ENCODE measurements at places on chromosomes 3 and 15. TPM values are rescaled to one million over a fixed set of nuclear protein-coding genes. Genes with fewer than 3 reads are reported as not detected.
A peak's percentile ranks its signal among the peaks of the same experiment; 100 is the strongest.

- no peak for DNase-seq
- H3K36me3 ChIP-seq: no peaks in the 10 kb centered on the region
- H3K27ac ChIP-seq: no peak overlapping the region
- no peaks in the 10 kb centered on the region for H3K4me1 ChIP-seq
These were observed 646.2 kb downstream of the NTRK3 start for GRCh38 chr15:87610366-87610765.

DNA sequence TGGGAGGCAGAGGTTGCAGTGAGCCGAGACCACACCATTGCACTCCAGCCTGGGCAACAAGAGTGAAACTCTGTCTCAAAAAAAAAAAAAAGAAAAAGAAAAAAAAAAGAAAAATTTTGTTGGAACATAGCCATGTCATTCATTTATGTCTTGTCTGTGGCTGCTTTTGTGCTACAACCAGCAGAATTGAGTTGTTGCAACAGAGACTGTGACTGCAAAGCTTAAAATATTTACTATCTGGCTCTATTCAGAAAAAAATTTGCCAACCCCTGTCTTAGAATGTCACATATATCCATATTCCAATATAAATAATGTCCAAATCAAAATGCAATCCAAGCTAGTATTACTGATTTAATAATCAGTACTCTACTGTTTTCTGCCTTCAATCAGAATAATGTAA is 25.1 kb downstream of the CD80 start:
- H3K36me3 ChIP-seq: peaks cover 5% of the 10 kb centered on the region
- H3K27ac ChIP-seq: no peak overlapping the region
- H3K4me3 ChIP-seq: no peak overlapping the region
- no peak for DNase-seq
- peaks cover 2% of the 10 kb centered on the region for H3K4me1 ChIP-seq
- no peaks in the 10 kb centered on the region for H3K27me3 ChIP-seq

DNA sequence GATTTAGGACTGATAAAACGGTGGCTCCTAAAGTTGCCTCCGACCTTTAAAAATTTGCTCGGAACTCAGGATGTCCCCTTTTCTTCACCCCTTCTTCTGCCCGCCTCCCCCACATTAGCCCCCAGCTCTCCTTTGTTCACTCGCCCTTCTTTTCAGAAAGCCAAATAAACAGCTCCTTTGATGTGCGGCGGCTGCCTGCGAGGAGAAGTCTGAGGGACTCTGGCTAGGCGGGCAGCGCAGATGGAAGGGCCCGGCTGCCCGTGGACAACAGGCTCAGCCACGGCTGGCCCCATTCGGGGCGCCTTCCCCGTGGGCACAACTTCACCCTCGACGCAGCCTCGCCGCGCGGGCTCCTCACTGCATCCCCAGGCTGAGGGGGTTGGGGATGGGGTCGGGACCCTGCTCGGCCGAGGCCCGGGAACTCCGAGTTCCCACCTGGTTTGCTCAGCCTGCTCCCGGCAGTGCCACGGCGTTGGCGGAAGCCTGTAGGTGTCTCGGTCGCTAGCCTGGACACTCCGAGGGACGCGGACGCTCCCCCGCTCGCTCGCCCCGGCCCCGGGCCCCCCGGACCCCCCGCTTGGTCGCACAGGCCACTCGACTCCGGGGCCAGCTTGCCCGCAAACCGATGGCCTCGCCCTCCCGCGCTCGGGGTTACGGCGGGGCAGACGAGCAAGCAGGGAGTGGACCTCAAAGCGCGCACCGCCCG is 897 bp upstream of the TLE3 start:
- no peaks in the 10 kb centered on the region for H3K36me3 ChIP-seq
- no peak for DNase-seq
- peaks cover 9% of the 10 kb centered on the region for H3K27me3 ChIP-seq
- H3K4me1 ChIP-seq: peaks cover 27% of the 10 kb centered on the region
- peak overlapping the region; percentile 74 for H3K27ac ChIP-seq
- H3K4me3 ChIP-seq: peak overlapping the region; percentile 69

DNA sequence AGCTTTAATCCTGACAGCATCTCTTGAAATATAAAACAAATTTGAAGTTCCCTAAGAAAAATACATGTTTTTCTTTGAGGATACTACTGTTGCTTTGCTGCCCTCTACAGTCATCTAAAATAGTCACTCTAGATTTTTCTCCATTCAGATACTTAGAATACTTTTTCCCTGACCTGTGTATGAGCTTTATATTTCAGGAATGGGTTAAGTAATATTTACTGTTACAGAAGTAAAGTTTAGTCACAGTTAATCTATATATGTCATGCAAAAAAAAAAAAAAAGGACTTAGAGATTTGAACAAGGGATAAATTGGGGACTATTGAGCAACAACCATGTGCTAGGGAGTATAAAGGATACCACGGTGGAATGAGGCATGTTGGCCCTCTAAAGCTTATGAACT is 8.8 kb downstream of the NECTIN3 start:
- no peak overlapping the region for H3K27ac ChIP-seq
- no peak for DNase-seq
- H3K36me3 ChIP-seq: no peaks in the 10 kb centered on the region
- no peaks in the 10 kb centered on the region for H3K4me1 ChIP-seq

DNA sequence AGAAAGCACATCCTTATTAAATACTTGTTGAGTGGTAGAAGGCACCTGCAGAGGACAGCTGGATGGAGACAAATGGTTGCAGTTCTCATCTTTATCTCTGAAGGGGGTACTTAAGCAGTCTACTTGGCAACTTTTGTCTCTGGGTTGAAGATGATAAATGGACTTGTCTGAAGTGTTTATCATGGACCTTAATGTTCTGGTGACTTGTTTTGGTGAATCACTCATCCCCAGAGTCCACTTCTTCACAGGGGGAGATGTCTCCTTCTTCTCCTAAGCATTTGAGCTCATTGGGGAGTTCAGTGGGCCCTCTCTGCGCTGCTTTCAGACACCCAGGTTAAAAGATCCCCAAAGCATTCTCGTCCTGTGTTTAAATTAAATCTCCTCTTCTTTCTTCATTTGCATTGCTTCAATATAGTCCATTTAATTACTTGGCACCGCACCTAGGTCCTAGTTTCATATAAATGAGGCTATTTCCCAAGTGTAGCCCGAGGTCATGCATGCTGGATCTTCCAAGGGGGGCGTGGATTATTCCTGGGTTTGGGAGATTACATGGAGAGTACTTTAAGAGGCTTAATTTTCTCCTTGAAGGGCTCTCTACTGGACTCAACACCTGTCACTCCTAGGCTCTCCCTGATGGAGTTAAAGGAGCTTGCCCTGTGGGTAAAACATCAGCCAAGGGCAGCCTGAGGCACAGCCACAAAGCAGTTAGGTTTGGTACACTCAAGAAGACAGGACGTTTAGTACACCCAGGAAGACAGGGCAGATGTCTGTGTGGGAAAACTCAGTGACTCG is 239.3 kb upstream of the C2CD4B start:
- no peaks in the 10 kb centered on the region for H3K4me1 ChIP-seq
- H3K4me3 ChIP-seq: no peak overlapping the region
- no peaks in the 10 kb centered on the region for H3K27me3 ChIP-seq

- peak overlapping the region; percentile 74 for H3K4me3 ChIP-seq
- DNase-seq: no peak
- peaks cover 26% of the 10 kb centered on the region for H3K27me3 ChIP-seq
These were observed 602 bp upstream of the BAHD1 start for GRCh38 chr15:40439960-40440742.

DNA sequence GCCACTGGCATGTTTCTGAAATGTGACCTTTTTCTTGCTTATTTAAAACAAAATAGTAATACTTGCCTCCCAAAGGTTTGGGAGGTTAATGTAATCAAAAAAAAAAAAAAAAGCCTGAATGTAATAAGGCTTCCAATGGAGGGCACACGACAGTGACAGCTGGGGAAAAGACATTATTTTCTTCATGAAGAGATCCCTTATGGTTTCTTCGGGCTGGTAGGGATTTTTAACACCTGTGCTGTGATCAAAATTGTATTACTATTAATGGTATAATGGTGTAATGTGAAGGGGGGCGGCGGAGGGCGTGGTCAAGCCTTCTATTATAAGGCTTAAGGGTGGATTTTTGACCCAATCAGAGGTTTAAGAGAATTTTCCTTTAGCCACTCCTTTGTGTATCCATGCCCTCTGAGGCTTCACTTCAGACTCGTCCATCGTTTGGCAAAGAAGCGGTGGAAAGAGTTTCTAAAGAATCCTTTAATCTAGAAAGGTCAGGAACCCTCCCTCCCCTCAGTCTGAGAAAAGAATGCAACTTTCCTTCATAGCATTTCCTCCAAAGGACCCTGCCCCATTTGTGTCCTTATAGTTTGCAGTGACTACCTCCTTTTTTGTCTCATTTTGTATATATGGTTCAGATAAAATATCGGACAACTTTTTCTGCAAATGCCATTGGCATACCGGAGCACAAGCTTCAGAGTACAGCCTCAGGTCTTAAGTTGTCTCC is 89.5 kb upstream of the CHD2 start:
- no peak for DNase-seq
- H3K4me1 ChIP-seq: no peaks in the 10 kb centered on the region

GRCh38 chr3:2372306-2372705 is 273.6 kb downstream of the CNTN4 start:
- H3K36me3 ChIP-seq: no peaks in the 10 kb centered on the region
- H3K27ac ChIP-seq: no peak overlapping the region
- no peaks in the 10 kb centered on the region for H3K4me1 ChIP-seq

GRCh38 chr15:60757831-60758570 is 279.1 kb upstream of the ICE2 start:
- no peak overlapping the region for H3K4me3 ChIP-seq

DNA sequence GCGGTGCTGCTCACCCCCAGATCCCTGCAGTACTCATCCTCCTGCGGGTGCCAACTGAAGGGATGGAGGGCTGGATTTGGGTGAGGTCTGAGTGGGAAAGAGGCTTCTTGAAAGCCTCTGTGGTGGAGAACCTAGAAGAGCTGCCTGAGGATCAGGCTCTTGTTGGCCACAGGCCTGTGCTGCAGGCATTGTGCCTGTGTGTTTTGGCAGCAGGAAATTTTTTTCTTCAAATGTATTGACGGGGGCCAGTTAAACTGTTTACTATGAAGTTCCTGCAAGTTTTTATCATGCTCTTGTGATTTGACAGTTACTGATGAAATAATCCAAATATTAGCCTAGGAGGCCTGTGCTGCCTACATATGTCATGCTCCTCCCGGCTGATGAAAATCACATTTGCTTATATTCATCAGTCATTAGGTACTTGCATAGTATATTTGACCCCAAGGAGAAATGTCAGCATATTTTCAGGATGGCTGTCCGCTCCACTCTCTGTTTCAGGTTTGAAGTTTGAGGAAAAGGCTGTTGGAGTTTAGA is 103.1 kb downstream of the THSD4 start:
- no peaks in the 10 kb centered on the region for H3K36me3 ChIP-seq
- no peak for DNase-seq
- H3K4me3 ChIP-seq: no peak overlapping the region
- no peaks in the 10 kb centered on the region for H3K4me1 ChIP-seq

DNA sequence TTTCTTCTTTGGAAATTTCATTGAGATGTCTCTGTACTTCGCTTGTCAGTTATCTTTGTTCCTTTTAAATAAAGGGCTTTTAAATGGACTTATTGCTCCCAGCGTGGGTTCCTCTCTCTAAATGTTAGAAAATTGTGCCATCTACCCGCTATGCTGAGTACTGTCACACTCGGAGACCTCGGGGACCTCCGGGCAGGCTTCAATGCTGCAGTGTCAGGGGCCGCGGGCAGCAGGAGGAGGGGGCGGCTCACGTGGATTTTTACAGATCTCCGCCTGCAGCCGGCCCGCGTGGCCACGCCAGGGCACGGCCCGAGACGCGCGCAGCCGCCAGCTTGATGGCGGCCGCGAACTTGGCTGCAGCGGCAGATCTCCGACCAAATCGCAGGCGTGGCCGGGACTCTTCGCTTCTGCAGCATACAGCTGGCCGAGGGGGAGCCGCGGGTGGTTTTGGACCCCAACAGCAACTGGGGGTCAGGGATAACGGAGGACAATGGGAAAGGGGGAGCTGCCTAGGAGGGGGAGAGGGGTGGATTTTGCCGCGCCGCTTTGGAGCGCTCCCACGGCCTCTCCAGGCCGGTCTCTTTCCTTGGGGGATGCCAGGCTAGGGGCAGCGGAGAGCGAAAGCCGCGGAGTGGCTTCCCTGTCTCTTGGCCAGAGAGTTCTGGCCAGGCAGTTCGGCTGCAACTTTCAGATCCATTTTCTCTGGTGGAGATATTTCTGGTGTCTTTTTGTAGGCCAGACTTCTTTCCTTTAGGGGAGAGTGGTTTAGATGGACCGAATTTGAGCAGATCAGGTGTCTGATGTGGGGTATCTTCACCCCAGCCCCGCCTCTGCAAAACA is 15.3 kb downstream of the NR2F2 start:
- H3K4me1 ChIP-seq: no peaks in the 10 kb centered on the region
- no peaks in the 10 kb centered on the region for H3K27me3 ChIP-seq
- 0 out of 2 replicates have a peak overlapping the region, but pooled peaks have one; percentile 22 for H3K4me3 ChIP-seq
- H3K36me3 ChIP-seq: no peaks in the 10 kb centered on the region
- DNase-seq: no peak

GRCh38 chr3:158731938-158732855 is at the start of gene RARRES1:
Gene RARRES1, minus strand, starts transcription at chr3:158732457. Its CDS starts 42 bp downstream, at chr3:158732415.
- no peaks in the 10 kb centered on the region for H3K27me3 ChIP-seq
- H3K36me3 ChIP-seq: no peaks in the 10 kb centered on the region
- H3K27ac ChIP-seq: no peak within 1 kb of the TSS
- no peak for DNase-seq
- peaks cover 5% of the 10 kb centered on the region for H3K4me1 ChIP-seq

GRCh38 chr3:20235796-20236195 is 49.8 kb upstream of the SGO1 start:
- no peaks in the 10 kb centered on the region for H3K4me1 ChIP-seq
- no peak overlapping the region for H3K4me3 ChIP-seq
- peak; percentile 16 for DNase-seq

DNA sequence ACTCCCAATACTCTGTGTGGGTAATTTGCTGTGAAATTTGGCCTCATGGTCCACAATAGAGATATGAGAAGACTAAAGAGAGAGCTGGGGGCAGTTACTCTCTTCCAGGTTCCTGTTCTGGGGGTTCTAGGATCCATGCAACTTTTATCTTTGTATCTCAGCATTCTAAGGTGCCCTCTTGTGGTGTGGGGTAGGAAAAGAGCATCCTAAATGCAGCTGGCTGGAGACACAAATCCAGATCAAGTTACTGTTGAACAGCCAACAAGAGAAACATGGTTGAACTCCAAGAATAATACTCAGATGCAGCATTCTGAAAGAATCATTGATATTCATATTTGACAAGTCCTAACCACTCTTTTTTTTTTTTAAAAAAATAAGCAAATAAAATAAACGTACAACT is 238.2 kb downstream of the GREM1 start:
- H3K4me1 ChIP-seq: no peaks in the 10 kb centered on the region
- H3K27ac ChIP-seq: no peak overlapping the region
- DNase-seq: no peak
- H3K36me3 ChIP-seq: no peaks in the 10 kb centered on the region

- DNase-seq: no peak
- no peak overlapping the region for H3K4me3 ChIP-seq
- H3K27me3 ChIP-seq: peaks cover 3% of the 10 kb centered on the region
- no peaks in the 10 kb centered on the region for H3K36me3 ChIP-seq
- H3K4me1 ChIP-seq: no peaks in the 10 kb centered on the region
These were observed 993 bp downstream of the STXBP5L start for GRCh38 chr3:120908795-120909601.

Gene MCF2L2
- total RNA-seq: 1.6 TPM

Gene CYP1A1
- total RNA-seq: not detected

Gene C3orf20
- 1.6 TPM for total RNA-seq

Gene XIRP1
- total RNA-seq: 0.40 TPM

Gene GPR149
- not detected for total RNA-seq

Gene NR2E3
- total RNA-seq: not detected

Gene NCEH1
- 6.5 TPM for total RNA-seq

Gene REC114
- not detected for total RNA-seq

Gene STRC
- total RNA-seq: 0.28 TPM

Gene CHRD
- total RNA-seq: 0.32 TPM

Gene KLHL40
- not detected for total RNA-seq

Gene CCR8
- total RNA-seq: 16.9 TPM

Gene APOD
- not detected for total RNA-seq

Gene MESP2
- total RNA-seq: not detected

All from GM12878 (cell line).